ENCODE measurements at places on chromosomes 13 and 19.
A peak's percentile ranks its signal among the peaks of the same experiment; 100 is the strongest.

- DNase-seq, result no peak
Observed at GRCh38 chr13:102862624-102863210, 16.9 kb downstream of the ERCC5 start.

DNA sequence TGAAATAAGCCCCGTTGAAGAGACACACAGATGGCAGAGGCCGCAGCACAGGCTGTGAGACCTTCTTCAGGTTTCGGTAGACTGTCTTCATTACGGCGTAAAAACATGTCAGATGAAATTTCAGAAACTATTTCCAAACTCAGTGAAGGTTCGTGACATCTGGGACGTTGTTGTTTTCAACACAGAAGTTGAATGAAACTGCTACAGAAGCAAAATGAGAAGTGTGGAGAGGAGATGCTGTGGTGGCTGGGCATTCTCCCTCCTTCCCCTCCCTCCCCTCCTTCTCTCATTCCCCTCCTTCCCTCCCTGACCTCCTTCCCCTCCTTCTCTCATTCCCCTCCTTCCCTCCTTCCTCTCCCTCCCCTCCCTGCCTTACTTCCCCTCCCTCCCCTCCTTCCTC, 113.6 kb downstream of the ATP11A start:
- DNase-seq, result no peak

DNA sequence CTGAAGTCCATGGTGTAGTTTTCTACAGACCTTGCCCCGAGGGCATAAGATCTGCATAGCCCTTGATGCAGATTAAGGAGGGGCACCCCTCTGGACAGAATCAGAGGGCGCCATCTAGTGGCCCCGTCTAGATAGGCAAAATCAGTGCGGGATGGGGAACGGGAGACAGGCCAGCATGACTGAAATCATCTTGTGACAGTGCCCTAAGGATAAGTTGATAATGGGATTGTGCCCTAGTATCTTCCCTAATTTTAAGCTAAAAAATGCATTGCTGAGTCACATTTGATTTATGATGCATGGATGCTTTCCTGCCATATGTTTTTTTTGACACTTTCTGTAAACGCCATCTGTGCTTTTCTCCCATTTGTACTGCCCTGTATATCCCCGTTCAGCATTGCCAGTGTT, 19.0 kb upstream of the GPI start:
- DNase-seq, result peak; percentile 82

DNA sequence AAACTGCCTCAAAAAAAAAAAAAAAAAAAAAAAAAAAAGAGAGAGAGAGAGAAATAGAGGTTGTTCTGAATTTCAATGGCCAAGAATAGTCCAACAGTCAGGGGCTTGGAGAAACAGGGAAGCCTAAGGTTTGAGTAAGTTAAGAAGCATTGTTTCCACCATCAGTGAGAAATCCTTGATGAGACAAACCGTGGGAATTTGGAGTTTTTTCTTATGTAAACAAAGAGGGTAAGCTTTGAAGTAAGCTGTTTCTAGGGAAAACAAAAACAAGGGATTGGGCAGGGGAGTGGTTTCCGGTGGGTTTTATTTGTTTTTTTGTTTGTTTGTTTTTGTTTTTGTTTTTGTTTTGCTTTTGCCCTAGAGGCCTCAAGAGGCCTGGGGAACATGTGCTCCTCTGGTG, 11.2 kb upstream of the ERVV-1 start:
- DNase-seq, result no peak

GRCh38 chr13:23550163-23550562, 20.0 kb upstream of the TNFRSF19 start:
- DNase-seq, result no peak

All from stimulated activated CD4-positive, alpha-beta T cell treated with anti-CD3 and anti-CD28 coated beads, Interleukin-2, amount 100 ng/mL, for 24 hours (primary cell).